ENCODE measurements at places on chromosomes 4 and X.

GRCh38 chr4:141132072-141132708 is 1.1 kb downstream of the RNF150 start:
- DNase-seq = no peak

- no peak for DNase-seq
These were observed 294.6 kb upstream of the STS start for GRCh38 chrX:6852869-6853268.

DNA sequence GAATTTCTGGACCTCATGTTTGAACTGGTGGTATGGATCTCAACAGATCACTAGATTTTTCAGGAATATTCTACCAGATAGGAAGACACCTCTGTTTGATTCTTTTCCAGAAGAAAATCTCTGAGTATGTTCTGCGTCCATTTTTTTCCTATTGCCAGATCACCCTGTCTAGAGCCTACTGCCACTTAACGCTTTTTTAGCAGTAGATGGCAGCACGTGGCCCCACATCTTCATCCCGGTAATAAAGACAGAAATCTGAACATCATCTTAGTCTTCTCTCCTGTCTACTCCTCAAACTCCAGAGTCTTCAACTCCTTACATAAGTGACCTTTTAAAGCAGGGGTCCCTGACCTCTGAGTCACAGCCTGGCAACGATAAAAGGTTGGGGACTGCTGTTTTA is 184.7 kb downstream of the TMA16 start:
- DNase-seq = no peak

DNA sequence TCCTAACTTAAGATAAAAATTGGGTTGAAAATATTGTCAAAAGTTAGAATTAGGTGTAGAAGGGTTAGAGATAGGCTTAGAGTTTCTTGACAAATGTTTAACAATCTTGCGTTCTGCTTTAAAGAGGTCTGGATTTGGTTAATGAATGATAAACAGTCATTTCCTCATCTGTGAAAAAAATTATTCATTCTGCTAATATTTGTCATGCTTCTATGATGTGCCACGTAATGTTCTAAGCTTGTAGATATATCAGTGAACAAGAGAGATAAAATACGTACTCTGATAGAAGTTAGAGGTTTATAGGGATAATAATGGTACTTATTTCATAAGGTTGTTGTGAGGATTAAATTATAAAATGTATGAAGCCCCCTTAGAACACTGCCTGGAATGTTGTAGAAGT is 443.0 kb upstream of the GALNT7 start:
- no peak for DNase-seq

DNA sequence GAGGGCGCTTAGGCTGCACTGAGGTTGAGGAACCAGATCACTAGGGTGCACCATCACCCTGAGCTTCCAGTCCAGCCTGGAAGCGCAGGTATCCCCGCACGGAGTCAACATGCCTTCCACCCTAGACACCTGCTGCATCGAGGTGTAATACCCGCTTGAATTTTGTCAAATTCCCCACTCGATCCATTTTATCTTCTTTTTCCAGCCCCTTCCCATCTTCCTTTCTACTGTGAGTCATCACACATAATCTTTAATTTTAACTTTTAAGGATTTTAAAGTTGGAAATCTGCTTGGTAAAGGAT is 821 bp downstream of the PLK4 start:
- no peak for DNase-seq

DNA sequence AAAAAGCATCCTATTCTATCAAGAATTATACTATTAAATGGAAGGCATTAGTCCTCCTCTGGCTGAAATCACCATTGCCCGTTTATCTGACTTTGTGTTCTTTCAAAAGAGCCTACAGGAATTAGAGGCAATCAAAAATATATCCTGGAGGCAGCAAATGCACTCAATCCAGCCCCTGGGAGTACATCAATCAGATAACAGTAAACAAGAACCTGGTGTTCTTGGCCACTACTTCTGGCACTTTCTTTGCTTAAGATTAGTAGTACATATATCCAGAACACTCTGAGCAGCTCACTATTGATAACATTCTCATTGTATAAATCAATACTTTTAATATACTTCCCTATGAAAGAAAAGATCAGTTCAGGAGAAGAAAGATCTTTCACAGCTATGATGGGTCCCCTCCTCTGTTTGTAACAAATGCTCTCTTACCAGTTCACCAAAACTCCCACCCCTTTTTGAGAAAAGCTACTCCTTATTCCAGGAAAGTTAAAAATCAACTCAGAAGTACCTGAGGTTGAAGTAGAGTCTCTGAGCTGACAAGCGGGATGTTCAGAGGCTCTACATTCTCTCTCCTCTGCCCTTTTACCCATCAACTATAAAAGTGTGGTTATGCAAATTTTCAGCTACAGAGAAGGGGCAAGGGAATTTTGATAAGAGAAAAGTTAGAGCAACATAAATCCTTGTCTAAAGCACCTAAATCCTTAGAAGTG is 176.0 kb downstream of the COX18 start:
- no peak for DNase-seq

DNA sequence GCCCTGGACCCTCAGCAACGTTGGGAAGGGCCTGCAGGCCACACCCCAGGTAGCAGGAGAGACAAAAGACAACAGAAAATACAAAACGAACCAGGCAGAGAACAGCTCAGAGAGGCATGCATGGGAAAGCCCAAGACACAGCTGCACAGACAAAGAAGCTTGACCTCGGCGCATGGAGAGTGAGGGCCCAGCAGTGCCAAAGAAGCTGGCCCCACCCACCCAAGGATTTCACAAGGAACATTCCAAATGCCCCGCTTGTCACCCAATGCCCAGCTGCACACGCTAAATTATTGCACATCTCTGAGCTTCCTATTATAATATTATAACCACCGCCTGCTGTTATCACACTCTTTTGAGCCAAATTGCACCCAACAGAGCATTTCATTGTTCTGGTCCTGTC is 147.7 kb upstream of the TBL1X start:
- no peak for DNase-seq

- DNase-seq = no peak
These were observed 367.6 kb downstream of the ARHGAP24 start for GRCh38 chr4:85842540-85842939.

GRCh38 chrX:3516051-3516541 is 169.6 kb upstream of the MXRA5 start:
- no peak for DNase-seq

DNA sequence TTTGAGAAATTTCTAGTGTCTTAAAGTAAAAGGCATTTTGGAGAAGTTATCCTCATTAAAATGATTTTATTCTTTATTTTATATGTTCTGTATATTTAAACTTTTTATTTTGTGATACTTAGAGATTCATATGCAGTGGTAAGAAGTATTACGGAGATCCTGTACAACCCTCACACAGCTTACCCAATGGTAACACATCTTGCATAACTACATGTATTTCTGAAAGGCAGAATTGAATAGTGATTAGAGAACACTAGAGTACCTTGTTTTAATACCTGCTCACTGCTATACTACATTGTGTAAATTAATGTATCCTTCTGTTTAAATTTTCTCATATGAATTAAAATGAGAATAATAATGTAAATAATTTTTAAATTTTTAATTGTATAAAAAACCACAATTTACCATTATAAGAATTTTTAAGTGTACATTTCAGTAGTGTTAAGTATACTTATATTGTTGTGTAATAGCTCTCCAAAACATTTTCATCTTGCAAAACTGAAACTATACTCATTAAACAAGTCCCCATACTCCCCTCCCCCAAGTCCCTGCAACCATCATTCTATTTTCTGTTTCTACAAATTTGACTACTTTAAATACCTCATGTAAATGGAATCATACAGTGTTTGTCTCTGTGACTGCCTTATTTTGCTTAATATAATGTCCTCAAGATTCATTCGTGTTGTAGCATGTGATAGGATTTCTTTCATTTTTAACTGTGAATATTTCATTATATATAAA is 45.4 kb downstream of the INTS12 start:
- no peak for DNase-seq

GRCh38 chrX:14591976-14592375 is 62.6 kb downstream of the GLRA2 start:
- no peak for DNase-seq

DNA sequence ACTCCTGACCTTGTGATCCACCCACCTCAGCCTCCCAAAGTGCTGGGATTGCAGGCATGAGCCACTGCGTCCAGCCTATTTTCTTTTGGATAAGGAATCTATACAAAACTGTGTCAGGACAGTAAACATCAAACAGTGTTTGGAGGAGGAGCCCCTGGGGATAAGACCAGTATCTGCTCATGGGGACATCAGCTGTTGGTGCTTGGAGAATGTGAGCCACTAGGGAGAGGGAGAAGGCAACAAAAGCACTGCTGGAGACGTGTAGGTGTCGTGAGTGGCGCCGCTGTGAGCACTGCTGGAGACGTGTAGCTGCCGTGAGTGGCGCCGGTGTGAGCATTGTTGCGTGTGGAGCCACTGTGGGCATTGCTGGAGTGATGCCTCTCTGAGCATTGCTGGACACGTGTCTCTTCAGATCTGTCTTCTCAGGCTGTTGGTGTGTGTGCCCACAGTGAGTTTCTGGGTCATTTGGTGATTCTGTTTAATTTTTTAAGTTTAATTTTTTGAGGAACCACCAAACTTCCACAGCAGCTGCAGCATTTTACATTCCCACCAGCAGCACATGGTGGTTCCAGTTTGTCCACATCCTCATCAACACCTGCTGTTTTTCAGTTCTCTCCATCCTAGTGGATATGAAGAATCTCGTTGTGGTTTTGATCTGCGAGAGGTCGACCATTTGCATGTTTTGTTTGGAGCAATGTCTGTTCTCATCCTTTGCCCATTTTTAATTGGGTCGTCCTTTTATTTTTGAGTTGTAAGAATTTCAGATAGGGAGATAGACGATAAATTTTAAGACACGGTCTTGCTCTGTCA is 19.0 kb downstream of the DGKQ start:
- DNase-seq = no peak

DNA sequence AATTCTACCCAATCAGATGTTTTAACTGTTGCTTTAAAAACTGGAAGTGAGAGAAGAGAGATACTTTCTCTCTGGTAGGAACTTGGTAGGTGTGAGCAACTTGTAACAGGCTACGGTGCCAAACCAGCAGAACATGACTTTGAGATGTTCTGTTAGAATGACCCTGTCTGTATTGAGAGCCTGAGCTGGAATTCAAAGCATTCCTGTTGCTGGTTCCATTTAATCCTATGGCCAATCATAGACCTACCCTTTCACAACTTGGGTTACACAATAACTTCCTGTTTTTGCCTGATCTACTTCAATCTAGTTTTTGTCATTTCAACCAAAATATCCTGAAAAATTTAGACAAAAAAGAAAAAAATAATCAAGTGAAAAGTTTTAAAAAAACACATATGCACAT is 1.7 kb upstream of the PRRG1 start:
- DNase-seq = no peak

DNA sequence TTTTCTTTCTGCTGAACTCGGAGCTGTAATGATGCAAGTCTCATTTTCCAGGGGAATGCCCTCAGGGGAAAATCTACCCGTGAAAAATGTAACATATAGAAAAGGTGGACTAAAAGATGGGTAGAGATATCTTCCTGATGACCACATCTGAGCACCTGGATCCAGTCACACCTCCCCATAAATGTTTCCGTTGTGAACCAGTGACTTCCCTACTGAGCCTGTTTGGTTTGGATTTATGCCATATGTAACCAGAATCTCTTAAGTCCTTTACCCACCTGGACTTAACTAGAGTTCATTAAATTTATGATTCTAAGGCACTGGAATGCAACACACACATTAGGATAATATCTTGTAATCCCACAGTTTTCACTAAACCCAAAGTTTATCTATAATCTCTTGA is 171.1 kb downstream of the ZNF330 start:
- DNase-seq = no peak

GRCh38 chr4:8534611-8535010 is 45.6 kb upstream of the GPR78 start:
- DNase-seq = no peak

DNA sequence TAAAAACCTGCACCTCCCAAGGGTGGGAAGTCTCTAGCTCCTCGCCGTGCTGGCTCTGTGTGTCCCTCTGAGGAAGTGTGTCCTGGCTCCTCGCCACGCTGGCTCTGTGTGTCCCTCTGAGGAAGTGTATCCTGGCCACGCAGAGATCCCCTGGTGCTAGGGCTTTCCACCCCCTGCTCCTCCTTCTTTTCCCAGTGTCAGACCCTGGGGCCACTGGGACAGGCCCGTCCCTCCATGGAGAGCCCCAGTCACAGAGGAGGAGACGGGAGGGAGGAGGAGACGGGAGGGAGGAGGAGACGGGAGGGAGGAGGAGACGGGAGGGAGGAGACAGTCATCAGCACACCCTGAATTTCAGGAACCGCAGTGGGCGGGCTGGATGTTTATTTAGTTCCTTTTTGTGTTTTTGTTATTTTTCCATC is 53.8 kb upstream of the HGFAC start:
- DNase-seq = no peak

DNA sequence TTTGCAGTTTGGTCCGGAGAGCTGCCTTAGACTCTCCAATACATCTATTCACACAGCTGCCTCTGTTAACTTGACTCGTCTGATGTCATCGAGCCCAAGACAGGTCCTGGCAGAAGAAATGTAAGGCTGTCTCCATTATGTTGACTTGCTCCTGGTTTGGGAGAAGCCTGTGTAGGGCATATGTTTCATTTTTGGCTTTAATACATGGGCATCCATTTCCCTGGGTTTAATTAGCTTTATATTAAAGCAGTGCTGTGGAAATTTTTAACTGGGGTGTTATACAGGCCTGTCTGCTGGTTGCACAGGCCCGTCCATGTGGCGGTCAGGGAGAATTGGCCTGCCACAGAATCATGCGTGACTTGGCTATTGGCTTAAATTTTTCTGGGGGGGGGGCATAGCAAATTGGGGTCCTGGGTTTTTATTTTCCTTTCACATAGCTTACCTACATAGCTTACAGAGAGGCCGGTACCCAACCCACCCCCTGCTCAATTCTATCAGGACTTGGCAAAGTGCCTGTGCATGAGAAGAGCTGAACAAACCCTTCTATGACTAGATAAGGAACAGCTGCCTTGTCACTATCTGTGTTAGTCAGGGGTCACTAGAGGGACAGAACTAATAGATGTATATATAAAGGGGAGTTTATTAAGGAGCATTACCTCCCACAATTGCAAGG is 123.5 kb upstream of the WDR1 start:
- DNase-seq = no peak

DNA sequence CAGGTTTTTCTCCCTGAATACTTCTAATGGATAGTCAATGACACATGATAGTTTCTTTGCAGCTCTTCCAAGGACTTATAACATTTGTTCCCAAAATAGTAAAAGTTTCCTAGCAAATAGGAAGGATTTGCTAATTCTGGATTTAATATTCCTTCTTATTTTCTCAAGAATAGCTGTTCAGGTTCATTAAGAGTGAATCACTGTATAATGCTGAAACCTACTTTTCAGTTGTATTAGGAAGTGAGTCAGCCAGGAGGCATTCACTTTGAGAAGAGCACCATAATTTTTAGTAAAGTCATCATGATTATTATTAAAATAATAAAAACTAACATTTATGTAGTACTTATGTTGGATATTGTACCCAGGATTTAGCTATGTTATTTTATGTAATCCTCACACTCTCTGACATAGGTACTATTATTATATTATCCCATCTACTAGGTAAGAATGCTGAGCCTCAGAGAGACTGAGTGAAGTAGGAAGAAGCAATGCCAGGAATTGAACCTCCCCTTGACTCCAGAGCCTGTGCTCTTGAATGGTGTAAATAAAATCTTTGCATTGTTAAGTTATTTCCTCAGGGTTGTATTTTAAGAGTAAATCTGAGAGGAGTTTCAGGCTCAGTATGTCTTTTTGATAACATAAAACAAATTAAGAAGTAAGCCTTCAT is 114.8 kb downstream of the REELD1 start:
- no peak for DNase-seq
